ENCODE measurements at places on chromosomes 3 and 15. TPM values are rescaled to one million over a fixed set of nuclear protein-coding genes. Genes with fewer than 3 reads are reported as not detected.

DNA sequence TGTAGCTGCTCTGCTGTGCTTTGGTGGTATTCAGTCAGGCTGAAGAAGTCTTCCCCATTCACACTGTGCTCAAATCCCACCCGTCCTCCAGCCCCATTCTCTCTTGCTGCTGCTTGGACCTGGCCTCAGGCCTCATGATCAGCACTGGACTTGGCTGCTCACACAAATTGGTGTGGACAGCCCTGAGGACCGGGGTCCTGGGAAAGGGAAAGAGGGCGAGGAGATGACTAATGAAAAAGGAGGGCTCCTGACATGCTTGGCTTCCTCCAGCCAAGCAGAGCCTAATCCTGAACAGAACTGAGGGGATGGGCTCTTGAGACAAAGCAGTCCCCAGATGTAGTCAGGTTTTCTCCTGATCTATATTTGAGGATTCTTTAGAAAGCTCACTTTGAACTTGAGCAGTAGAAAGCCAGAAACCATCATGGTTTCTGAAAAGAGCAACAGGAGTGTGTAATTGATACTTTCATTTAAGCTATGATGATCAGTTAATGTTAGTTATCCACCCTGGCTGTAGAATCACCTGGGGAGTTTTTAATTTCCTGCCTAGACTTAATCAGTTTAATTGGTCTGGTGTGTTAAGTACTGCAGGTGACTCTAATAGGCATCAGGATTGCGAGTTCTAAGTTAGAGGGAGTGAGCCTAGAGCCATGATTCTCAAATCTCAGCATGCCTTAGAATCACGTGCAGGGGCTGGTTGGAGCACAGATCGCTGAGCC, 79.4 kb upstream of the THBS1 start:
- H3K27me3 ChIP-seq = peaks cover 8% of the 10 kb centered on the region
- peaks cover 14% of the 10 kb centered on the region for H3K4me1 ChIP-seq
- no peak for DNase-seq
- no peak overlapping the region for H3K4me3 ChIP-seq

NR1D2 gene
- 2.5 TPM for total RNA-seq

PCSK6 gene
- 0.83 TPM for total RNA-seq

ABTB1 gene
- 11.7 TPM for total RNA-seq

RNF7 gene
- total RNA-seq = 74.8 TPM

DNA sequence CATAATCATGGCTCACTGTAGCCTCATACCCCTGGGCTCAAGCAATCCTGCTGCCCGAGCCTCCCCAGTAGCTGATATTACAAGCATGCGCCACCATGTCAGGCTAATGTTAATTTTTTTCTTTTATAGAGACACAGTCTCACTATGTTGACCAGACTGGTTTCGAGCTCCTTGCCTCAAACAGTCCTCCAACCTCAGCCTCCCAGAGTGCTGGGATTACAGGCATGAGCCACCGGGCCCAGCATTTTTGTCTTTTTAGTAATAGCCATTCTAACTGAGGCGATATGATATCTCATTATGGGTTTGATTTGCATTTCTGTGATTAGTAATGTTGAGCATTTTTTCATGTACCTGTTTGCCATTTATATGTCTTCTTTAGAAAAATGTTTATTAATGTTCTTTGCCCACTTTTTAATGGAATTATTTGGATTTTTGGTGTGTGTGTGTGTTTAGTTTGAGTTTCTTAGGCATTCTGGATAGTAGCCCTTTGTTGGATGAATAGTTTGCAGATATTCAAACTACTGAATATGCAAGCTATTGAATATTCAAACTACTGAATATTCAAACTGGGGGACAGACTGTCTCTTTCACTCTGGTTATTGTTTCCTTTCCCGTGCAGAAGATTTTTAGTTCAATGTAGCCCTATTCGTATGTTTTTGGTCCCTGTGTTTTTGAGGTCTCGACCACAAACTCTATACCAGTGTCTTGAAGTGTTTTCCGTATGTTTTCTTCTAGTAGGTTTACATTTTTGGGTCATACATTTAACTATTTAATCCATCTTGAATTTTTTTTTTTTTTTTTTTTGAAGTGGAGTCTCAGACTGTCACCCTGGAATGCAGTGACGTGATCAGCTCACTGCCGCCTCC, 39.2 kb downstream of the CCDC66 start:
- H3K36me3 ChIP-seq = peaks cover 72% of the 10 kb centered on the region
- no peak overlapping the region for H3K4me3 ChIP-seq
- peaks cover 22% of the 10 kb centered on the region for H3K4me1 ChIP-seq
- H3K27me3 ChIP-seq = no peaks in the 10 kb centered on the region
- no peak for DNase-seq

GRCh38 chr3:131712662-131713061, 209.9 kb upstream of the MRPL3 start:
- no peak for DNase-seq
- H3K4me3 ChIP-seq = no peak overlapping the region
- H3K36me3 ChIP-seq = no peaks in the 10 kb centered on the region
- H3K27ac ChIP-seq = no peak overlapping the region
- peaks cover 16% of the 10 kb centered on the region for H3K27me3 ChIP-seq
- H3K4me1 ChIP-seq = peaks cover 7% of the 10 kb centered on the region

GRCh38 chr3:143337387-143337786, 217.8 kb downstream of the CHST2 start:
- DNase-seq = no peak
- H3K27me3 ChIP-seq = peaks cover 20% of the 10 kb centered on the region
- H3K27ac ChIP-seq = no peak overlapping the region
- no peaks in the 10 kb centered on the region for H3K36me3 ChIP-seq
- no peaks in the 10 kb centered on the region for H3K4me1 ChIP-seq

TNNC1 gene
- 0.34 TPM for total RNA-seq

KBTBD8 gene
- total RNA-seq = 10.4 TPM

- DNase-seq = no peak
- H3K27ac ChIP-seq = peak overlapping the region; percentile 29
- no peak overlapping the region for H3K4me3 ChIP-seq
These were observed 126.8 kb upstream of the RASGRP1 start for GRCh38 chr15:38691377-38691776.

LAMB2 gene
- total RNA-seq = 0.34 TPM

DNA sequence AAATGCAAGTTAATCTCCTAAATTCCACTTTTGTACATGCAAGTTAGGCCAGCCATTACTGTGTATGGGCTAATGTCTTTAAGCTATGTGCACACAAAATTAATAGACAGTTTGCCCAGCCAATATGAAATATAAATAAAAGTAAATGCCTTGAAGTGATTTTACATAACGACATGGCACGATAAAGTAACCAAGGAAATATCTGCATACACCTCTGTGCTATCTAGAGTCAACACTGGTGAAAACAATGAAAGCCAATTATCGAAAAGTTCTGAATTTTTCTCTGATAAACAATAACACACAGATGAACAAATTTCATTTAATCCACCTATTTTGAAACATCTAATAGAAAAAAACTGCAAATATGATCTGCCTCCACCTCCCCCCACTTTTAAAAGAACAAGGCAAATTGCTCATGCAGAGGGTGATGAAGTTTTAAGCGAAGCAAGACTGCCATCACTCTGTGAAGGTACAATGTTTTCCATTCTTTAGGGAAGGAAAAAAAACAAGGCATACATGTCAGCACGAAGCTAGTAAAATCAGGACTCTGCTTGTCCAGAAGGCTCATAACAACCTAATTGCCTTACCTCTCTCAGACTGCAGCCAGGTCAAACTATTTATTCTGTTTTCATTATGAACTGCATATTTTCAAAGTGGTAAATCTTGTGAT, 317.7 kb downstream of the MECOM start:
- H3K36me3 ChIP-seq = no peaks in the 10 kb centered on the region
- no peak overlapping the region for H3K4me3 ChIP-seq
- H3K27ac ChIP-seq = no peak overlapping the region
- no peak for DNase-seq
- peaks cover 7% of the 10 kb centered on the region for H3K4me1 ChIP-seq

GRCh38 chr15:84793431-84794161, 23.6 kb upstream of the ALPK3 start:
- H3K36me3 ChIP-seq = peaks cover 56% of the 10 kb centered on the region
- H3K27ac ChIP-seq = no peak overlapping the region
- H3K27me3 ChIP-seq = no peaks in the 10 kb centered on the region
- peaks cover 3% of the 10 kb centered on the region for H3K4me1 ChIP-seq

- peaks cover 8% of the 10 kb centered on the region for H3K4me1 ChIP-seq
- H3K36me3 ChIP-seq = peaks cover 15% of the 10 kb centered on the region
- no peak overlapping the region for H3K27ac ChIP-seq
- H3K4me3 ChIP-seq = no peak overlapping the region
- DNase-seq = no peak
These were observed 44.4 kb downstream of the CSNK1G1 start for GRCh38 chr15:64311566-64311965.

DNA sequence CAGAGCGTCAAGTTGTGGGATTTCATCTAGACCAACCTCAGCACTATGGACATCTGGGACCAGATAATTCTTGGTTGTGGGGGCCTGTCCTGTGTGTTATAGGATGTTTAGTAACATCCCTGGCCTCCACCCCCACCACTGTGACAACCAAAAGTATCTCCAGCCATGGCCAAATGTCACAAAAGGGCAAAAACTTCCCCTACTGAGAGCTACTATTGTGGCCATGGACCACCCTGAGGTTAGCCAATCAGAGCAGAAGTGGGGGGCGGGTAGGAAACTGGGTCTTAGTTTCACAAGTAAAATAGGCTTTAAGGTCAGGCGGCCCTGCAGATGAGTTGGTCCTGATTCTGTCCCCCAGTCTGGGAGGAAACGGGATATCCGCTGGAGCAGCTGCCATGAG, 25.4 kb downstream of the KIF7 start:
- H3K27ac ChIP-seq = no peak overlapping the region
- H3K36me3 ChIP-seq = peaks cover 75% of the 10 kb centered on the region
- no peaks in the 10 kb centered on the region for H3K27me3 ChIP-seq
- H3K4me3 ChIP-seq = no peak overlapping the region

- H3K4me3 ChIP-seq = no peak overlapping the region
- no peaks in the 10 kb centered on the region for H3K27me3 ChIP-seq
- no peak for DNase-seq
These were observed 5.0 kb downstream of the MKRN3 start for GRCh38 chr15:23570486-23570885.

GRCh38 chr15:51840692-51841091, 11.2 kb downstream of the TMOD3 start:
- peaks cover 59% of the 10 kb centered on the region for H3K4me1 ChIP-seq
- H3K27ac ChIP-seq = no peak overlapping the region
- H3K27me3 ChIP-seq = no peaks in the 10 kb centered on the region

TP63 gene
- total RNA-seq = 5.6 TPM

DUOX1 gene
- total RNA-seq = 0.37 TPM

MB21D2 gene
- total RNA-seq = 17.7 TPM

DNA sequence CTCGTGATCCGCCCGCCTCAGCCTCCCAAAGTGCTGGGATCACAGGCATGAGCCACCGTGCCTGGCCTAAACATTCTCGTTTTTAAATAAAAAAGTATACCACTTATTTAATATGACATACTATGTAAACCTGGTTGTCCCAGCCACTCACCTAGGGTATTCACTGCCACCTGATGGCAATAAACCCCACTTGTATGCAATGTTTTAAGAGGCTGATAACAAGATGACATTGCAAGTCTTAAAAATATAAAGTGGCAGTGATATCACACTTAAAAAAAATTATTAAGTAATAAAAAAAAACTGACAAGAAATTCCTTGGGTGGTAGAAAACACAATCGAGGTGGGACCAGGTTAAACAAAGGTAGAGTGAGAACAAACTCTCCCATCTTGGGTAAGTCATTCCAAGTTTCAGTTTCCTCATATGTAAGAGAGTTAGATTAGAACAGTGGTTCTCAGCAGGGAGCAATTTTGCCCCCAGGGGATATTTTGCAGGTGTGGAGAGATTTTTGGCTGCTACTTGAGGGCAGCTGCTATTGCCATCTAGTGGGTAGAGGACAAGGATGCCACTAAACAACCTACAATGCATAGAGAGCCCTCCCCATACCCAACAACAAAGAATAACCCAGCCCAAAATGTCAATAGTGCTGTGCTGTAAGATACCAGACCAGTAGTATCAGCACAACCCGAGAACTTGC, 14.5 kb downstream of the ARF4 start:
- no peak for DNase-seq
- H3K36me3 ChIP-seq = peaks cover 60% of the 10 kb centered on the region
- no peaks in the 10 kb centered on the region for H3K27me3 ChIP-seq
- no peak overlapping the region for H3K4me3 ChIP-seq
- no peak overlapping the region for H3K27ac ChIP-seq

DNA sequence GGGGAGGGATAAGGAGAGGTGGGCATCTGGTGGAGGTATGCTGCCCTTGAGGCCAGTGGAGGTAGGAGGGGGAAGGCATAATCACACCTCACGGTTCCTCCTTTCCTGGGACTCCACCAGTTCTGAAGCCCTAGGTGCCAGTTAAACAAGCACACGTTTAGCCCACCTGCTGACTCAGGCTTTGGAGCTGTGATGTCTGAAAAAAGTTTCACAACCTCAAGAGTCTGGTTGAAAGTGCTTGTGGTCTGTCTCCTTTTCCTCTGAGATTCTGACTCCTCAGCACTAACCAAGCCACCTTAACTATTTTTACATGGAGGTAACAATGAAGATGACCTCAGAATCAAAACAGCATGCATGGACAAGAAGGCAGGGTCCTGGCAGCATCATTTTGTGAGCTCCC, 23.0 kb downstream of the HPS3 start:
- no peak overlapping the region for H3K4me3 ChIP-seq
- peaks cover 18% of the 10 kb centered on the region for H3K4me1 ChIP-seq
- peaks cover 58% of the 10 kb centered on the region for H3K36me3 ChIP-seq
- no peak for DNase-seq
- H3K27ac ChIP-seq = no peak overlapping the region

TAGLN3 gene
- total RNA-seq = 0.46 TPM

GRCh38 chr15:70589221-70589620, 174.1 kb downstream of the UACA start:
- peaks cover 11% of the 10 kb centered on the region for H3K36me3 ChIP-seq
- H3K27ac ChIP-seq = no peak overlapping the region
- H3K4me3 ChIP-seq = no peak overlapping the region
- peaks cover 16% of the 10 kb centered on the region for H3K4me1 ChIP-seq

P2RY13 gene
- not detected for total RNA-seq

- no peak for DNase-seq
- peaks cover 51% of the 10 kb centered on the region for H3K4me1 ChIP-seq
- peak overlapping the region; percentile 46 for H3K4me3 ChIP-seq
- peaks cover 30% of the 10 kb centered on the region for H3K27me3 ChIP-seq
- peaks cover 6% of the 10 kb centered on the region for H3K36me3 ChIP-seq
- no peak overlapping the region for H3K27ac ChIP-seq
These were observed 871 bp downstream of the MAP1A start for GRCh38 chr15:43518197-43518761.

- no peak for DNase-seq
- no peak overlapping the region for H3K27ac ChIP-seq
- peaks cover 20% of the 10 kb centered on the region for H3K4me1 ChIP-seq
- no peak overlapping the region for H3K4me3 ChIP-seq
- peaks cover 15% of the 10 kb centered on the region for H3K27me3 ChIP-seq
These were observed 51.6 kb upstream of the CP start for GRCh38 chr3:149273096-149273751.

GRCh38 chr3:33746416-33747116, 28.5 kb upstream of the CLASP2 start:
- no peak overlapping the region for H3K27ac ChIP-seq
- H3K4me3 ChIP-seq = no peak overlapping the region
- H3K27me3 ChIP-seq = peaks cover 12% of the 10 kb centered on the region
- H3K4me1 ChIP-seq = peaks cover 10% of the 10 kb centered on the region
- no peak for DNase-seq

DNA sequence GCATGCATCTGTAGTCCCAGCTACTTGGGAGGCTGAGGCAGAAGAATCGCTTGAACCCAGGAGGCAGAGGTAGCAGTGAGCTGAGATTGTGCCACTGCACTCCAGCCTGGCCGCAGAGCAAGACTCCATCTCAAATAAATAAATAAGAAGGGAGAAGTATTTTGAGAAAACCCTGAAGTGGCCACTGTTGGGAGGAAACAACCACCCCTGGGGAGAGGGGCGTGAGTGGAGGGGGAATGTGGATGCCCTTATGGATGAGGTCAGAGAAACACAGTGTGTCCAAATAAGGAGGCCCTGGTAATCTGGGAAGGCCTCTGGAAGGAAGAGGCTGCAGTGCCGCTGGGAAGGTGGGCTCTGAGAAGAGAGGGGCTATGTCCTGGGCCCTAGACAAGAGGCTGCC, 4.2 kb upstream of the CPLX3 start:
- H3K36me3 ChIP-seq = no peaks in the 10 kb centered on the region
- H3K27me3 ChIP-seq = peaks cover 16% of the 10 kb centered on the region

Data from activated T-helper 2 cell treated with anti-CD3 and anti-CD28 coated beads, Interferon-gamma antibody, Interleukin-2, Interleukin-4, amounts not matched to agents 10 μg/mL and 5 μg/mL and 100 μg/mL, durations not matched to agents 14 hours and 24 hours and 36 hours (primary cell).